Brain pericyte (primary cell): ENCODE measurements at places on chromosomes 6 and 20.

GRCh38 chr20:25233016-25233772 is 14.7 kb upstream of the PYGB start:
- peak; percentile 70 for DNase-seq

DNA sequence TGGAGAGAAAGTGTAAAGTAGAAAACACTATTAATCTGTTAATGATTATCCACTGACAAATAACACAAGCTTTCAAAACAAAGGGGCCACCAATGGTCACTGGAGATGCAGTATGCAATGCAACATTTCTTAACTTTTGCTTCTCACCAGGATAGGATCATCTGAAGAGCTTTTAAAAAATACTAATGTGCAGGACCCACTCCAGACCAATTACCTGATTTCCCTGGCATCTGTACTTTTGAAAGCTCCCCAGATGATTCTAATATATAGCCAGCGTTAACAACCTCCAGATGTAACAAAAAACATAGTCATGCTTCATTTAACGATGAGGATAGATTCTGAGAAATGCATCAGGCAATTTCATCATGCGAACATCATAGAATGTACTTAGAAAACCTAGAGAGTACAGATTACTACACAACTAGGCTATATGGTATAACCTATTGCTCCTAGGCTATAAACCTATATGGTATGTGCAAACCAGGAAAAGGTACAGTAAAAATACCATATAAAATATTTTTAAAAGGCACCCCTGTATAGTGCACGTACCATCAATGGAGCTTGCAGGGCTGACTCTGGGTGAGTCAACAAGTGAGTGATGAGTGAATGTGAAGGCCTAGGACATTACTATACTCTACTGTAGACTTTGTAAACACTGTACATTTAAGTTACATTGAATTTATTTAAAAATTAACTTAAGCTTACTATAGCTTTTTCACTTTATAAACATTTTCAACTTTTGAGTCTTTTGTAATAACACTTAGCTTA is 69.2 kb downstream of the ATG5 start:
- no peak for DNase-seq

- no peak for DNase-seq
These were observed 344.3 kb downstream of the SAMD5 start for GRCh38 chr6:147852772-147853171.

- no peak for DNase-seq
These were observed 59.2 kb upstream of the THBS2 start for GRCh38 chr6:169312658-169313346.

- DNase-seq = no peak
These were observed 43.5 kb upstream of the MYL9 start for GRCh38 chr20:36497856-36498255.

GRCh38 chr6:138800377-138801150 is 4.7 kb downstream of the ECT2L start:
- DNase-seq = no peak

DNA sequence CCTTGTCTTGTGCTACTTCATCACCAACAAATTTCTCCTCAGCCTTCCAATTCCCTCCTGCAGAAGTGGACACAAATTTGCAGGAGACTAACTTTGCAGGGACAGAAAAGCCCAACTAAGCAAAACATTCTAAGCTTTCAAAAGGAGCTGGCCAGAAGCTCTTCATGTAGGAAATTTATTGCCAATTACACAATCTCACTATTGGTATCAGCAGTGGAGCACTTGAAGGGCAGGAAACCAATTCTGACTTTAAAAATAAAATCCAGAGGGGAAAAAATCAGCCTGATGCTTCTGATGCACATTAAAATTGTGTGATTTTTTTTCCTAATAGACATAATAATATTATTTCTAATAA is 193.3 kb downstream of the LY86 start:
- DNase-seq = no peak

DNA sequence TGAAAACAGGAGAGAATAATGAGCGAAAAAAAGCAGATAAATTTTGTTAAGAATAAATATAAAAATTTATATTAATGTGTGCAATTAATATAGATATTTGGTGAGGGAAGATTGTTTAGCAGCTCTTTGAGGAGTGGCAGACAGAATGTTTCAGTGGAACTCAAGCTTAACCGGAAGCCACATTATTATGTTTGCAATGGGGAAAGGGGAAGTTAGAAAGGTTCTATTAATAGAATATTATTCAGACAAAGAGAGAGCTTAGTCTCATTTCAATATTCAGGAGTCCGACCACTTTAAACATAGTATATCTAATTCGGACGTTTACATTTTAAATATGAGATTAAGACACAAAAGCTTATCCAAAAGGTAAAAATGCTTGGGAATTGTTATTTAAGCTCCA is 81.6 kb upstream of the KHDRBS2 start:
- DNase-seq = no peak

GRCh38 chr20:50260479-50261221 is 70.0 kb downstream of the CEBPB start:
- no peak for DNase-seq
